Activated CD4-positive, alpha-beta T cell treated with anti-CD3 and anti-CD28 coated beads for 4 hours (primary cell): ENCODE measurements at places on chromosomes 12 and 14.

DNA sequence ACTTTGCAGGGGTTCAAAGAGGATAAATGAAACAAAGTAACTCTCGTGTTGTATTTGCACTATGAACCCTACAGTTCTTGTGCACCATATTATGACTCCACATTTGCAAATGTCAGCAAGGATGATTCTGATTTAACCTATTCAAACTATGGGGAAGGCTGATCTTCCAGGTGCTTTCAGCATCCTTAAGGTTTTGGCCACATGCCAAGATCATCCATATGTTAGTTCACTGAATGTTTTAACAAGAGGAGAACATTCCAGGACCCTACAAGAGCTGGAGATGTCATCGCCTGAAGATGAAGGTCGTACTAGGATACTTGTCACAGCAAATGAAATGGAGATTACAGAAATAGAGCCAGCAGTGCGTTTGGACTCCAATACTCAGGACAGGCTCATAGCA is 114.2 kb downstream of the DHRS2 start:
- DNase-seq = no peak

DNA sequence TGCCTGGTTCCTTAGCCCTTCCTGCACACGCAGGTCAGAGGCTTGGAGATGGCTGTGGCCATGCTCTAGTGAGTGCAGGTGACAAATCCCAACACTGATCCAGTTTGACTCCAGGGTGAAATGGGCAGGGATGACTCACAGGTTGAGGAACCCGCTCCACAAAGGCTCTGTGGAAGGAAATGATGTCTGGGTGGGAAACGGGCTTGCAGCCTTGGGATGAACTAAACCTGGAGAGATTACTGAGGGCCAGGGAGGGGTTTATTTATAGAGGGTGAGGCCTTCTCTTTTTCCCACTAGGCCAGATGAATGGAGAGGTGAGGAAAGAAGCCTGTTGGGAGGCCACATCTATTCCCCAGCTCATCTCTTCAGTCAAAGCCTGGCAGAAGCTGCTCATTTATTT is 29.3 kb upstream of the EMP1 start:
- DNase-seq = no peak

DNA sequence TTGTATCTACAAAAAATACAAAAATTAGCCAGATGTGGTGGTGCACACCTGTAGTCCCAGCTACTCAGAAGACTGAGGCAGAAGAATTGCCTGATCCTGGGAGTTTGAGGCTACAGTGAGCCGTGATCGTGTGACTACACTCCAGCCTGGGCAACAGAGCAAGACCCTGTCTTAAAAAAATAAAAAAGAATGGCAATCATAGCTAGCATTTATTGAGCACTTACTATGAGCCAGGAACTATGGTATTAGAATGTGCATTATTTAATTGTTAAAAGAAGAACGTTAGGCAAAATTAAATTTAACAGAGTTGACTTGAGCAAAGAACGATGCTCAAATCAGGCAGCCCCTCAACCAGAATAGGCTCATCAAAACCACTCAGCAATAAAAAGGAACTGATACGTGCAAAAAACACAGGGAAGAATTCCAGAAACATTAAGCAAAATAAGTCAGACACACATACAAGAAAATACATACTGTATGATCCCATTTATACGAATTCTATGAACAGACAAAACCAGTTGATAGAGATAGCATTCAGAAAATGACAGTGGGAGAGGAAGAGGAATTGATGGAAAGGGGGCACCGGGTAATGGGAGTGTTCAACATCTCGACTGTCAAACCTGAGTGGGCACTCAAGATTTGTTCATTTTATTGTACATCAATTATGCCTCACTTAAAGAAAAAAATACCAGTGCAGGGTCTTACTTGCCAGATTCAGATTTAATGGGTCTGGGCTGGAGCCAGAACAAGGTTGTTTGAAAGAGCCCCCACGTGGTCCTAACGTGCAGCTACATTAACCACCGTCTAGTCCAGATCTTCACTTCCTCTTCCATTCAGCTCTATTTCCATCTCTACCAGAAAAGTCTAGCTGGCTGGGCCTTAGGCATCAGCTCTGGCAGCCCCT is 8.0 kb downstream of the SCNN1A start:
- peak; percentile 45 for DNase-seq

DNA sequence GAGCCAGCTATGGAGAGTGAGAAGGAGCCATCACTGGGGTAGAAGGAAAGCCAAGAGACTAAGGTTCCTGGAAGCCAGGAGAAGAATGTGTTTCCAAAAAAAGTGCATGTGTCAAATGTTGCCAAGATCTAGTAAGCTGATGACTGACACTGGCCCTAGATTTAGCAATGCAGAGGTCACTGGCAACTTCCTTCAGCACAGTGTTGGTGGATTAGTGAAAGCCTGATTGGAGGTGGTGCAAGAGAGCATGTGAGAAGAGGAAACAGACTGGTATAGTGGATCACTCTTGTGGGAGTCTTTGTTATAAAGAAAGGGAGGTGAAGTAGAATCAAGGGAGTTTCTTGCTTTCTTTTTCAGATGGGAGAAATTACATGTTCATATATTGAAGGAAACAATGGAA is 34.1 kb upstream of the CHGA start:
- no peak for DNase-seq
